Astrocyte (in vitro differentiated cells and primary cell): ENCODE measurements at places on chromosomes 16 and 17. TPM values are rescaled to one million over a fixed set of nuclear protein-coding genes. Genes with fewer than 3 reads are reported as not detected.

- H3K4me1 ChIP-seq, result peaks cover 75% of the 10 kb centered on the region
- H3K27ac ChIP-seq, result peak overlapping the region; percentile 92
- peak; percentile 88 for DNase-seq
- H3K36me3 ChIP-seq, result peaks cover 12% of the 10 kb centered on the region
Observed at GRCh38 chr17:75693500-75694481, 26.7 kb downstream of the SAP30BP start.

Gene ABCC3
- 0.41 and 0.55 TPM in 2 replicates for total RNA-seq

- H3K4me3 ChIP-seq, result peak overlapping the region; percentile 31
- no peaks in the 10 kb centered on the region for H3K36me3 ChIP-seq
- H3K27ac ChIP-seq, result peak overlapping the region; percentile 81
- H3K27me3 ChIP-seq, result no peaks in the 10 kb centered on the region
- peaks cover 21% of the 10 kb centered on the region for H3K4me1 ChIP-seq
Observed at GRCh38 chr17:7916808-7917207, 719 bp upstream of the RNF227 start.

DNA sequence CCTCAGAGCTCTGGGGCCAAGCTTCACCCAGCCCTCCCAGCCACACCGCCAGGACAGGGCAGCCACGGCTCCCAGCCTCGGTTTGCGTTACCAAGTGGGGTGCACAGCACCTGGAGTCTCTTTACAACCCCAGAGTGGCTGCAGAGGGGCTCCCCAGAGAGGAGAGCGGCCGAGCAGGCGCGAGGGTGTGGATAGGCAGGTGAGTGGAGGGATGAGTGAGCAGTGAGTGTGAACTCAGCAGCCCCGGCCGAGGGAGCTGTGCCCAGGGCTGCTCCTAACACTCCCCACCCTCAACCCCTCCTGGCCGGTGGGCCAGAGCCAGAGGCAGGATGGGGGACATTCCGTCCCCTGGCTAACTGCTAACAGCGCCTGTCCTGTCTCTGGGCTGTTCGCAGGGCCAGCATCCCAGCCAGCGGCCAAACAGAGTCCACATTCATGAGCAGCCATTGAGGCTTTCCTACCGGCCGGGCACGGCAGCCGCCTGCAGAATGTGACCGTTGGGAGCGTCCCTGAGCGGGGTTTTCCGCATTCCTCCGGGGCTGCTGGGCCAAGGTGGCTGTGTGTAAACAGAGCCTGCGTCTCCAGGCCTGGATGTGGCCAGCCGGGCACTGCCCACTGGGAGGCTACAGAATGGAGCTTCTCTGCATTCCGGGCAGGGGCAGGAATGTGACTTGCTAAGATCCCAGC lies 5.3 kb downstream of the ZNF469 start:
- H3K36me3 ChIP-seq, result no peaks in the 10 kb centered on the region
- DNase-seq, result peak; percentile 47
- no peak overlapping the region for H3K4me3 ChIP-seq

- H3K4me3 ChIP-seq, result no peak overlapping the region
- no peak overlapping the region for H3K27ac ChIP-seq
- H3K4me1 ChIP-seq, result no peaks in the 10 kb centered on the region
- H3K27me3 ChIP-seq, result peaks cover 61% of the 10 kb centered on the region
- H3K36me3 ChIP-seq, result no peaks in the 10 kb centered on the region
- no peak for DNase-seq
Observed at GRCh38 chr17:39867084-39867879, 720 bp upstream of the ZPBP2 start.

- no peak for DNase-seq
- H3K4me1 ChIP-seq, result no peaks in the 10 kb centered on the region
- H3K27ac ChIP-seq, result no peak overlapping the region
Observed at GRCh38 chr16:50534556-50534955, 13.6 kb upstream of the NKD1 start.

- H3K4me1 ChIP-seq, result peaks cover 22% of the 10 kb centered on the region
- H3K27ac ChIP-seq, result no peak overlapping the region
- no peak overlapping the region for H3K4me3 ChIP-seq
- H3K27me3 ChIP-seq, result no peaks in the 10 kb centered on the region
- H3K36me3 ChIP-seq, result no peaks in the 10 kb centered on the region
Observed at GRCh38 chr16:56916571-56917403, 15.2 kb upstream of the HERPUD1 start.

Gene CNTNAP4
- total RNA-seq, result not detected in 2 replicates

Gene TBX21
- not detected in 2 replicates for total RNA-seq

Gene NEUROD2
- not detected in 2 replicates for total RNA-seq

Gene SPNS2
- total RNA-seq, result 1.3 and 4.3 TPM in 2 replicates

Gene OR2C1
- not detected in 2 replicates for total RNA-seq

Gene PLEKHG4
- 1.8 and 2.4 TPM in 2 replicates for total RNA-seq

- H3K36me3 ChIP-seq, result no peaks in the 10 kb centered on the region
- peak overlapping the region; percentile 72 for H3K4me3 ChIP-seq
- H3K4me1 ChIP-seq, result peaks cover 48% of the 10 kb centered on the region
- DNase-seq, result peak; percentile 42
Observed at GRCh38 chr16:4317532-4318450, 1.9 kb downstream of the GLIS2 start.

DNA sequence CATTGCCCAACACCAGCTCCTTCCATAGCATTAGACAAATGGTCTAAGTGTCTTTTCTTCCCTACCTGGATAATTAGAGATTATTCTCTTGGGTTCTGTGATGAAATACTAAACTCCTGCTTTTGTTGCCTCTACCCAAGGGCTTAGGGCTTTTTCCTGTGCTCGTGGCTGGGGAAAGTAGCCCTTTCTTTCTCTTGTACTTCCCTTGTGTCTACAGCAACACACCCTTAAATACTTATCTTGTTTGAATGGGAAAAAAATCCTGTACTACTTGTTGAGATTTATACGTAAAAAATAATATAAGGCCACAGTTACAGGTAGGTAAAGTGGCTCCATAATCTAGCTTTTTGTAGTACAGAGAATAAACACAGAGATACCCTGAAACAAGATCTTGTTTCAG lies 7.0 kb upstream of the NACA2 start:
- H3K36me3 ChIP-seq, result no peaks in the 10 kb centered on the region
- no peak for DNase-seq
- no peak overlapping the region for H3K4me3 ChIP-seq

- H3K4me1 ChIP-seq, result peaks cover 34% of the 10 kb centered on the region
- H3K4me3 ChIP-seq, result no peak overlapping the region
- H3K36me3 ChIP-seq, result peaks cover 13% of the 10 kb centered on the region
- no peak overlapping the region for H3K27ac ChIP-seq
Observed at GRCh38 chr16:16019488-16019887, 70.1 kb downstream of the ABCC1 start.

DNA sequence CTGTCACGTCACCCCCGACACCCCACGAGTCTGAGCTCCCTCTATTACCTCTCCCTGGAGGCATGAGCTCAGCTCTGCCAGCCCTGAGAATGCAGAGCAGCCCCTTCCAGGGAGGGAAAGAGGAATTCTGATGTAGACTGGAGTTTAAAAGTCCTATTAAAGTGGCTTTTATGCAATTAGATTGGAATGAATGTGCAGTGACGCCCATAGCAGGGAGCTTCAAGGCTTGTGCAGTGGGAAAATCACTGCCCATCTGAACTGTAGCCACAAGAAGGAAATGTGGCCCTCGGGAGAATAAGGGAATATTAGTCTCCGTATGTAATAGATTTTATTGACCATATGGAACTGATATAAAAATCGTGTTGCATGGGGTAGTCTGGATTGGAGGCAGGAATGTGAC lies 66.9 kb downstream of the ZNF423 start:
- peak; percentile 8 for DNase-seq
- no peak overlapping the region for H3K27ac ChIP-seq
- no peaks in the 10 kb centered on the region for H3K4me1 ChIP-seq
- no peaks in the 10 kb centered on the region for H3K36me3 ChIP-seq
- H3K27me3 ChIP-seq, result no peaks in the 10 kb centered on the region

Gene KCNH6
- total RNA-seq, result not detected in 2 replicates

GRCh38 chr16:87190288-87191230 lies 126.6 kb downstream of the C16orf95 start:
- H3K27ac ChIP-seq, result no peak overlapping the region
- H3K4me1 ChIP-seq, result peaks cover 11% of the 10 kb centered on the region
- H3K27me3 ChIP-seq, result no peaks in the 10 kb centered on the region
- no peak overlapping the region for H3K4me3 ChIP-seq
- DNase-seq, result peak; percentile 54
- H3K36me3 ChIP-seq, result no peaks in the 10 kb centered on the region

GRCh38 chr16:68756239-68756915 lies 19.3 kb downstream of the CDH1 start:
- peaks cover 10% of the 10 kb centered on the region for H3K4me1 ChIP-seq
- H3K27me3 ChIP-seq, result peaks cover 5% of the 10 kb centered on the region
- H3K27ac ChIP-seq, result no peak overlapping the region
- H3K4me3 ChIP-seq, result no peak overlapping the region

DNA sequence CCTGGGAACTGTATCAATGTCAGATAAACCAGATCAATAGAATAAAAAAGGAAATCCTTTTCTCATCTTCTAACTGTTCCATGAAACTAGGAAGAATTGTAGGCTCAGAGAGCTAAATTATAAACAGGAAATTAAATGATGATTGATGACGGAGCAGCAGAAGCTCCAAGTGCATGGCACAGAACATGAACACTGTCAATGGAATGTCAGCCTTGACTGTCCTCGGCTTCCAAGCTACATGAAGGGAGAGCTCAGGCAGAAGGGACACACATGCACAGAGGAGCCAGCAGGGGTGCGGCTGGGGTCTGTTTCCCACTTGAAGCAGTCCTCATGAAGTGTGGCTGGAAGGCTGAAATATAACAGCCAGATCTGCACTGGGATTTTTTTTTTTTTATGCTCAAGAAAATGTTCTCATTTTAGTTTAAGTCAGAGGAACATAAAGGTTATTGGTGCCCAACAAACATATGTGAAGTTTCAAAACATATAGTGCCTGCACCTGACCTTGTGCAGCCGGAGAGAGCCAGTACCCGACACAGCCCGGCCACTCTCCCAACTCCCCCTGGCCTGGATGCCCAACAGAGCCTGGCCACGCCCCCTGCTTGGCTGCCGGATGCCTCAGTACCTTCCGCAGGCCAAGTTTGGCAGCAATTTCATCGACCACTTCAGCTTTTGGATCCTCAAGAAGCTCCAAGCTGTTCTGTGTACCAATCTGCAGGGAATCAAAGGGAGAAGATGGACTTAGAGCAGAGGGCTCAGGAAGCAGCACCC lies 37.0 kb downstream of the NPLOC4 start:
- peak overlapping the region; percentile 59 for H3K27ac ChIP-seq
- DNase-seq, result peak; percentile 47
- no peaks in the 10 kb centered on the region for H3K27me3 ChIP-seq
- no peak overlapping the region for H3K4me3 ChIP-seq

- no peaks in the 10 kb centered on the region for H3K27me3 ChIP-seq
- peaks cover 12% of the 10 kb centered on the region for H3K4me1 ChIP-seq
- no peak overlapping the region for H3K4me3 ChIP-seq
- H3K36me3 ChIP-seq, result no peaks in the 10 kb centered on the region
- no peak for DNase-seq
Observed at GRCh38 chr17:39231591-39232551, 6.1 kb upstream of the STAC2 start.

DNA sequence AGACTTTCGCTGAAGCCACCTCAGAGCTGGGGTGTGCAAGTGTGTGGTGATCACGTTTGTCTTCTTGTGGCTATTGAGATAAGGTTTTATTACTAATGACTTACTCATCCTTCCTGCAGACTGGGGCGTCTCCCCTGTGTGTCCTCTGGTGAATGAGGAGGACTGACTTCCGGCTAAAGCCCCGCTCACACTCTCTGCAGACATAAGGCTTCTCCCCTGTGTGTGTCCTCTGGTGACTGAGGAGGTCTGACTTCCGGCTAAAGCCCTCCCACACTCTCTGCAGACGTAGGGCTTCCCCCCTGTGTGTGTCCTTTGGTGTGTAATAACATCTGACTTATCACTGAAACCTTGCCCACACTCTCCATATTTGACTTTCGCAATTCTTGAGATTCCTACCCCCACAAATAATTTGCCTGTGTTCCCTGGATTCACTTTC lies 19.4 kb downstream of the PRDM7 start:
- H3K4me3 ChIP-seq, result no peak overlapping the region
- H3K27ac ChIP-seq, result no peak overlapping the region
- H3K4me1 ChIP-seq, result peaks cover 11% of the 10 kb centered on the region
- H3K36me3 ChIP-seq, result no peaks in the 10 kb centered on the region

- no peak overlapping the region for H3K4me3 ChIP-seq
- no peaks in the 10 kb centered on the region for H3K27me3 ChIP-seq
Observed at GRCh38 chr16:70396246-70396904, 42.5 kb downstream of the ST3GAL2 start.

GRCh38 chr16:50627419-50627818 lies 53.7 kb downstream of the SNX20 start:
- no peaks in the 10 kb centered on the region for H3K36me3 ChIP-seq
- H3K4me3 ChIP-seq, result no peak overlapping the region

Gene RASD1
- 0.48 and 0.77 TPM in 2 replicates for total RNA-seq

GRCh38 chr16:30076276-30076791 lies 540 bp downstream of the PPP4C start:
- no peaks in the 10 kb centered on the region for H3K27me3 ChIP-seq
- H3K4me3 ChIP-seq, result peak overlapping the region; percentile 97
- peak overlapping the region; percentile 81 for H3K27ac ChIP-seq
- H3K4me1 ChIP-seq, result peaks cover 26% of the 10 kb centered on the region

DNA sequence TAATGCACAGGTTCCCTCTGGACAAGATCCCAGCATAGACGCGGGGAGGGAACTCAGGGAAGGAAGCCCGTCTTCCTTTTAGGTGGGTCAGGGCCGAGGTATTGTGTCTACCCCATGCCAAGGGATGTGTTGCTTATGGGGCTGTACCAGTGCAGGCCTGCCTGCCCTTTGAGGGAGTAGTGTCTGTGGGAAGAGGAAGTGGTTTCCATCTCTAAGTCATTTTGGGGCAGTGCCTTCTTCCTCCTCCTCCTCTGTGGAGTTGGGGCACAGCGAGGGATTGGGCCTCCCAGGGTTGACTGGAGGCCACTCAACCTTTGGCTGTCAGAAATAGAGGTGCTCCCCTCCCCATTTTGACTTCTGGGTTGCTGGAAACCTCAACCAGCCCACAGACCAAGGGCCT lies 26.5 kb downstream of the GJD3 start:
- no peak overlapping the region for H3K27ac ChIP-seq
- peaks cover 4% of the 10 kb centered on the region for H3K36me3 ChIP-seq
- no peaks in the 10 kb centered on the region for H3K27me3 ChIP-seq
- no peak overlapping the region for H3K4me3 ChIP-seq

Gene PYCARD
- 7.3 and 9.0 TPM in 2 replicates for total RNA-seq

GRCh38 chr17:11598274-11599221 lies at the start of gene DNAH9:
Gene DNAH9 (plus strand): TSS chr17:11598470. CDS start chr17:11598499, 29 bp downstream.
- H3K4me1 ChIP-seq, result no peaks in the 10 kb centered on the region
- H3K27ac ChIP-seq, result no peak within 1 kb of the TSS
- no peaks in the 10 kb centered on the region for H3K36me3 ChIP-seq
- peak within 1 kb of the TSS; percentile 28 for H3K4me3 ChIP-seq
